ENCODE measurements at places on chromosomes 5 and 9.

- no peak for DNase-seq
Measured at GRCh38 chr5:103943230-103943629, 380.6 kb upstream of the NUDT12 start.

DNA sequence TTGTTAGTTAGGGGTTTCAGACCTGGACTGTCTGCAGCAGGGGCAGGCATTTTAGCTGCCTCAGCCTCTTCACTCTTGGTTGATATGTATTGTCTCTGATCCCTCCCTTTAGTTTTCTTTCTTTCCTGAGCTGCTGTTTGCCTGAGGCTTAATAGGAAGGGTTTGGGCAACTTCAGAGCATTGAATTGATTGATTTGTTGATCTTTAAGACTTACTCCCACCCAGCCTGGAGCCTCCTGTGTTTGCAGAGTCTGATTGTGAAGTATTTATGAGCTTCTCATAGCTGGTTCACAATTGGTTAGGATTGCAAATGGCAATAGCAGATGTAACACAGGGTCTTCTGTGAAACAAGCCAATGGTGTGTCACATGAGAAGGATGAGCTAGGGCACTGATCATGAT, 671.8 kb upstream of the SEMA6A start:
- no peak for DNase-seq

- DNase-seq: no peak
Measured at GRCh38 chr5:102873379-102873932, 118.4 kb downstream of the PAM start.

DNA sequence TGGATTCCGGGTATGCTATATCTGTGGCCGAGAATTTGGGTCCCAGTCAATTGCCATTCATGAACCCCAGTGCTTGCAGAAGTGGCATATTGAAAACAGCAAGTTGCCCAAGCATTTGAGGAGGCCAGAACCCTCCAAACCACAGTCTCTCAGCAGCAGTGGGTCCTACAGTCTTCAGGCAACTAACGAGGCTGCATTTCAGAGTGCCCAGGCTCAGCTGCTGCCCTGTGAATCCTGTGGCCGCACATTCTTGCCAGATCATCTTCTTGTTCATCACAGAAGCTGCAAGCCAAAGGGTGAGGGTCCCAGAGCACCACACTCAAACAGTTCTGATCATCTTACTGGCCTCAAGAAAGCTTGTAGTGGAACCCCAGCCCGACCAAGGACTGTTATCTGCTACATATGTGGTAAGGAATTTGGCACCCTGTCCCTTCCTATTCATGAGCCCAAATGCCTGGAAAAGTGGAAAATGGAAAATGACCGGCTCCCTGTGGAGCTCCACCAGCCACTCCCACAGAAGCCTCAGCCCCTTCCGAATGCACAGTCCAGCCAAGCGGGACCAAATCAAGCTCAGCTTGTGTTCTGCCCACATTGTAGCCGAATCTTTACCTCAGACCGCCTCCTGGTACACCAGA, 23.0 kb downstream of the ZNF474 start:
- no peak for DNase-seq

- no peak for DNase-seq
Measured at GRCh38 chr9:83992407-83992806, 11.8 kb downstream of the RMI1 start.

GRCh38 chr5:179430193-179431175, 85.2 kb upstream of the ADAMTS2 start:
- peak; percentile 45 for DNase-seq

DNA sequence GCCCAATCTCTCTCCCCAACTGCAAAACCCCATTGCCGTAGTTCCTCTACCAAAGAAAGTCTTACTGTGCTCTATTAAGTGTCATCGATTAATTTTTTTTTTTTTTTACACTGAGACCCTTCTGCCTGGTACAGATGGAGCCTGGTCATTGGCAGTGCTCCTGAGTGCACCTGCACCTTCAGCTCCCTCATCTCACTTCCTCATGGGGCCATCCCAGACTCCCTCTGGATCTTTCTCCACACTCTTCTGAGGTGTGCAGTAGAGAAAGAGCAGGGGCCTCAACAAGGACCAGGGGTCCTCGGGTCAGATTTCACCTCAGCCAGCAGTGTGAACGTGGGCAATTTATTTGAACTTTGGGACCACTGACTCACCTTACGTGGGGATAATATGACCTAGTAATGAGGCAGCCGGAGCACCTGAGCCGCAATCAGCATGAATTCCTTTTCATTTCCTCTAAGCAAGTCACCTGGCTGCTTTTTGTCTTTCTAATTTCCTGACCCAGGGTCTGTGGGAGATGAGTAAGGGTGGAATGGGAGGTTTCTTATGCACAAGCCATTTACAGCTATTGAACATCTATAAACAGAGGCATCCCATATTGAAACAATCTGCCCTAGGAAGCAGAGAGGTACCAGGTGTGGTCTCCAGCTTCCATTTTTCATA, 22.3 kb upstream of the GABRP start:
- no peak for DNase-seq
